ENCODE measurements at places on chromosomes 2 and 18.

- no peak for DNase-seq
Observed at GRCh38 chr2:127193967-127194280, 26.2 kb downstream of the CYP27C1 start.

DNA sequence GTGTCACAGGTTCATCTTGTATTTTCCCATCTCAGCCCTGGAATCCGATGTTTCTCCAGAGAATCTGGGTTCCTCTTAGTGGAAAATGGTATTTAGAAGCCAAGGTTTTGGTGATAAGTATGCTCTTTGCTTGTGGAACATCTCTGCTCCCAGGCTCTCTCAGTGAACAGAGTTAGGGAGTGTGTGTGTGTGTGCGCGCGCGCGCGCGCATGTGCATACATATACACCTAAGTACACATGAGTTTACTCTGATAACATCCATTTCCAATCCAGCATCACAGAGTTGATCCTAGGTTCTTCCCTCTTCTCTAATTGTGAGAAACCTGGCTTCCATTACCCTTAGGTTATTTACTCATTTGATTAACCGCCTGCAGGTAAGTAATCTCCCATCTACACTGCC is 41.7 kb downstream of the ABCG8 start:
- no peak for DNase-seq

DNA sequence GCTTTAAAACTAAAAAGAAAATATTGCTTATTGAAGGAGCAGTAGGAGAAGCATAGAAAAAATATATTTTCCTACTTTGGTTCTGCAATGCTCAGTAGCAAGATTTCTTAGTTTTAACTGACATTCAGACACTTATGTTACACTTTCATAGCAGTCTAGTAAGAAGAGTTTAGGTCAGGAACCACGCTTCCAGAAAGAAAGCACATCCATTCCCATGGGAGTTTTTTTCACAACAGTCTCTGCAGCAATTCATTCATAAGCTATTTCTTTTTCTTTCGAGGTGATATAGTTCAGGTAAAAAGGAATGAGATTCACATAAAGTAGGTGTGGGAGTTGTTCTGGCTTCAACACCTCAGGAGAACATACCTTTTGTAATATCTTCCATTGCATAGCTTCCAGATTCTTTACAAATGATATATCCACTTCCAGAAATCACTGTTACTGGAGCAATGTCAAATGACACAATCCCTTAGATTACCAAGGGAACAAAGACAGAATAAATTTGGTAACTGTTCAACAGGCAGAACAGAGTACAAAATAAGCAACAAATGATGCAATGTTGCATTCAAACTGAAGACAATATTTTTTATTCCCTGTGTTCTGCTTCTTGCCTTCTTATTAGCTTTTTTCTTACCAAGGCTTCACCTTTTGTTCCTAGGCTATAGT is 95.2 kb upstream of the GULP1 start:
- no peak for DNase-seq

- DNase-seq, result no peak
Observed at GRCh38 chr2:98935777-98936352, at the start of gene CRACDL. Gene CRACDL, minus strand, starts transcription at chr2:98936225. Its CDS starts 89,425 bp downstream, at chr2:98846800.

DNA sequence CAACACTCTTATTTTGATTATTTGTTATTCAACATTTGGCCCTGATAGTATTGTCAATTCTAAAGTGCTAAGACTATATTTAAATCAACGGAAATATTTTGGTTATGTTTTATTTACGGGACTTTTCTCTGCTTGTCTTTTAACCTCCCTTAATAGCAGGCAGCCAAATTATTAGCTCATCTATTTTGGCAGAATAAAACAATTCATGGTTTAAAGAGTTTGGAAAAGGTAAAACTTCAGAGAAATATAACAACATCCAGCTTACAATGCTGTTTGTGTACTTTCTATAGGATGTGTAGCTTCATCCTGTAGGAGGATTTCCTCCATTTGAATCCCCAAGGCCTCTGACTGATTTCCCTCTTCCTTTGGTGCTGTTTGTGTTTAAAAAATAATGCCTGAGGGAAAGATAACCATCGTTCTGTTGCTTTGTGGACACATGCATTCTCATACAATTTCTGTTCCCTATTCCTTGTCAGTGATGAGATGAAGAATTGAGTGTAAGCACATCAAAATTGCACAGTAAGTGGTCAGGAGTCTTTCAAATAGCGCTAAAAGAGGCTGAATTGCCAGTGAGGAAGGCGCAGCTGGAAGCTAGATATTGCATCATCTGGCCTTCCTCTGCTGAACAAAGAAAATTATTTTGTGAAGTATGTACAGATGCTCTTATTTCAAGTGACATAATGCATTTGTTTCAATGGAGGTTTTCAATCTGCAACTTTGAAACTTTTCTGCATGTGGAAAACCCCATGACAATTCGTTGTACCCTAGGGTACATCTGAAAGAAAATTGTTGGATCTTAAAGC is 80.3 kb downstream of the CD28 start:
- no peak for DNase-seq

DNA sequence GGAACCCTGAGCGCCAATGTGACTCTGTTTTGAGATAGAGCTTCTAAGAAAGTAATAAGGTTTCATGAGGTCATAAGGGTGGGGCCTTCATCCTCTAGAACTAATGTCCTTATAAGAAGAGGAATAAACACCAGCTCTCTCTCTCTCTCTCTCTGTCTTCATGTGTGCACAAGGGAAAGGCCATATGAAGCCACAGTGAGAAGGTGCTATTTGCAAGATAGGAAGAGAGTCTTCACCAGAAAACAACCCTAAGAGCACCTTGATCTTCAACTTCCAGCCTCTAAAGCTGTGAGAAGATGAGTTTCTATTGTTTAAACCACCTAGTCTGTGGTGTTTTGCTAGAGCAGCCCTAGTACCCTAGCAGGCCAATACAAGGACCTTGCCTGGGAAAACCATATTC is 55.8 kb downstream of the DOCK10 start:
- DNase-seq, result no peak

GRCh38 chr2:49807689-49808088 is 653.4 kb upstream of the FSHR start:
- no peak for DNase-seq

DNA sequence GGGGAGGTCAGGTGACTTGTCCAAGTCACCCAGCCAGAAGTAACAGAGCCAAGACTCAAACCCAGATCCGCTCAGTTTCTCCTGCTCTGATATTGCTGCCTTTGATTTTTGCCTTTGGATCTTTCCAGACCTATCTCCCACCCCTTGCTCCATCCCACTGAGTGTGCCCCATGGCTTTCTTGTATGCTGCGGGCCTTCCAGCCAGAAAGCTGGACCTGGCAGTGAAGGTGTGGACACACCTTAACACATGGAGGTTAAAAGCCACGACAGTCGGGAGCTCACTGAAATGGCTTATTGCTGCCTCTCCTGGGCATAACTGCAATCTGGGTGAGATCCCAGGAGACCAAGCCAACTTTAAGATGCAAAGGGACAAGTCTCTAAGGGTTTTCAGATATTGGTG is 86.7 kb downstream of the LONRF2 start:
- no peak for DNase-seq

DNA sequence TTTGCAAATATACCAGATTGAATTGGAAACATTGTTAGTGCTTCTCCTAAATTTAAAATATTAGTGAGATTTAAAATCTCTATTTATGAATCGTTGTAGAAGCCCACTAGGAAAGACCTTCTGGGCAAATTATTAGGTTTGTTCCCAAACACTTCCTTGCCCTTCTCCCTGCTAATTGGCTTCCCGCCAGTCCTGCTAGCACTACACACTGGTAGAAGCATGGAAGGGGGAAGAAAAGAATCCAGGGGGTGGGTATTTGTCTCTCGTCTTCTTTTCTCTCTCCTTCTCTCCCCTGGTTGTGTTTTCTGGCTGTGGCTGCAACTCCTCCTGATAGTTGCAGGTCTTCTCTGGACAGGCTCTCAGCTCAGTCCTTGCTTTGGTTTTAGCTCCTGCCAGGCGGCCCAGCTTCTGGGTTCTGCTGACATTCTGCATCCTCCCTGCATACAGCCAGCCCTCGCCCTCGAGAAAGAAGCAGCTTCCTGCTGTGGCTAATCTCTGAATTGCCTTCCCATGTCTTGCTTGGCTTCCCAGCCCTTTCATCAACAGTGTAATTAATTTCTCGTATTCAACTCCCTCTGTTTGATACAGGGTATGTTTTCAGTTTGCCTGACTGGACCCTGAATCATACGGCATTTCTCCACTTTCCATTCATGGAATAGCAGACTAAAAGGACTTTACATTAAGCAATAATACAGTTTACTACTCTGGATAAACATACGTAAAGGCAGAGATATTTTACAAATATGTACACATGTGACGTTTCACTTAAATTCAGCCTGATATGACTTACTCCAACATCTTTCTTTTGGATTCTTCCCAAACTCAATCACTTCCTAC is 6.9 kb upstream of the PARD3B start:
- no peak for DNase-seq

- no peak for DNase-seq
Observed at GRCh38 chr2:12766421-12766879, 49.7 kb downstream of the TRIB2 start.

DNA sequence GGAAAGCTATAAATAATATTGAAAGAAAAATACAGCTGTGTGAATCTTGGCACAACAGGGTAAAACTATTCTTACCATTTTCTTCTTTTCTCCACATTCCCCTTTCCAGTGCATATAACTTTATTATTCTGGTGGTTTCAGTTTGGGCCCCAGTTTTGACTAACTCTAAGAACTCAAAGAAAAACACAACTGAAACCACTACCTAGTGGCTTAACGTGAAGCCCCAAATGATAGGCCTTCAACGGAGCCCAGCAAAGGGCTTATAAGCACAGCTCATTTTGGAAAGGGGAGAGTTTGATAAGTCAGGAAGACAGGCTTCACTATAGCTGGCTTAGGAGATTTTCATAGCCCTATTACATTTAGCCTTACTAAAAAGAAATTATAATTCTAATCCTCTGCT is 62.4 kb downstream of the PPP1R1C start:
- DNase-seq, result no peak

DNA sequence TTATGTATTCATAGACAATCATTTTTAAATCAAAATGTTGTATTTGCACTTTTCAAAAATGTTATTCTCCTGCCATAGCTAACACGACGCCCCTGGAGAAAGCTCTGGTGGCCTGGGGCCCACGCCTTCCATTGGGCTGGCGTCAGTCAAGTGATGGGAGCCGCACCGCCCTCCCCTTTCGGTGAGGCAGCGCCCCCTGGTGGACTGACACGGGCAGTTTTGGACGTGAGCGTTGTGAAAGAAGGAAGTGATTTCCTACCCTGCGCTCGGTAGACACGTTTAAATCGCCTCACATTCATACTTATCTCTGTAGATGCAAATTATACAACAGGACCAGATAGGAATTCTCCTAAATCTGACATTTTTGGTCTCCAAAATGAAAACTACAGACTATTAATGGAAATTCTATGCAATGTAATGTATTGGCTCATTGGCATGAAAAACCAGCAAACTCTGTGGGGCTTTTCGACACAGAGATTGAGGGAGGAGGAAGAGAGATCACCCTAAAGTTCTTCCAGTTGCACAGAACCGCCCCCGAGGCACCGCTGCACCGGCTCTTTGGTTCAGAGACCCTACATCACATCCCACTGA is 326.2 kb upstream of the SOX11 start:
- peak; percentile 32 for DNase-seq

- DNase-seq, result no peak
Observed at GRCh38 chr2:236163471-236164200, 4.5 kb downstream of the GBX2 start.

DNA sequence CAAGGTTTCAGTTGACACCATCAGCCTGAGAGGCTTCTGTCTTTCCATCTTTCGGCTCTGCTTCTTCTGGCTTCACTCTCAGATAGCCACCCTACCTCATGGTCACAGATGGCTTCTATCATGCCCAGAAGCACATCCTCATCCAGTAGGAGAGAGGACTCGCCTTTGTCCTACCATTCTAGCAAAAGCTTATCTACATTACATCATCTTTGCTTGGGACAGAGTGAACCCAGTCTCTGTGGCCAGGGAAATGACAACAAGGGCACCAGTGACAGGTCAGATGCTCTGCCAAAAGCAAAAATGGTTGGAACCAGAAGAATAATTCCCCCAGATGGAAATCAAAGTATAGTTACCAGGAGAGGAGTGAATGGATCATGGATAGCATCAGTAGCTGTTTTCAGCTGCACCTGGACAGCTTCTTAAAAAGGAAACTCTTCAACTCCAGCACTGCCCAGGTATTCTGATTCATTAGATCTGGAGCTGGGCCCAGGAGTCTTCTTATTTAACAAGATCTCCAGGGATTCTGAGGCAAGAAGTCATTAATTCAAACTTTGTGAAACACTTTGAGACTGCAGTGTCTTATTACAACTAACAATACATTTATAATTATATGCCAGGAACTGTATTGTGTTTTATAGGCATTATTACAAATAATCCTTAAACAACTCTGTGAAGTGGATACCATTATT is 257.7 kb upstream of the UBE2E3 start:
- DNase-seq, result no peak

DNA sequence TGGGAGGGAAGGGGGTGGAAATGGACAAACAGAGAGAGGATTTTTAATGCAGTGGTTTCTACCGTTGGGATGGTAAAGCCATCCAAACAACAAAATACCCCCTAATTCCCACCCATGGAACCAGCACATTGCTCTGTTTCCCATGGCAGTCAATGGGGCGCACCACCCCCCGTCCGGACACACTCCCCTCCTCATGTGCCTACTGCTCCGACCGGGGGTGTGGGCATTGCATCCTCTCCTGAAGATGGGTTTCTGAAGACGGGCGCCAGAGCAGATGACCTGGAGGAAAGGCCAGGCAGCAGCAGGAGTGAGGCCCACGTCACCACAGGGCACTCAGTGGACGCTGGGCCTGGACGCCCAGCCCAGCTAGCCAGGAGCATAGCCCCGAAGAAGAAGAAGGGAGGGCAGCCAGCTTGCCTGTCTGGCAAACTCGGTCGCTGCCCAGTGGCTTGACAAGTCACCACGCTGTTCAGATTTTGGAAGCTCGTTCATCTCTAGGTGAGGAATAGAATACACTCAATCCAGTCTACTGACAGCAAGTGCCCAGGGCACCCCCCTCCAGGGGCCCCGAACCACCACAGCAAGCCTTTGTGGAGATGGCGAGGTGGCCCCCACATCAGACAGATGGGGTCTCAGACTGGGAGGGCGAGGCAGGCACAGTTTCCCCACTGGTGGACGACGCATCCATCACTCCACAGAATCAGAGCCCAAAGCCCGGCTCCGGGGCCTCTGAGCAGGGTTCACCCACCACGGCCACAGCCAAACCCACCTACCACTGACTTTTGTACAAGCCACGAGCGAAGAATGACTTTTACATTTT is 296.2 kb upstream of the SALL3 start:
- DNase-seq, result no peak

GRCh38 chr2:70116936-70117552 is 29.8 kb downstream of the PCBP1 start:
- DNase-seq, result no peak

GRCh38 chr18:57150828-57151227 is 3.9 kb downstream of the BOD1L2 start:
- no peak for DNase-seq
